GM04504 (cell line): ENCODE measurements at places on chromosomes 3 and 15.
A peak's percentile ranks its signal among the peaks of the same experiment; 100 is the strongest.

DNA sequence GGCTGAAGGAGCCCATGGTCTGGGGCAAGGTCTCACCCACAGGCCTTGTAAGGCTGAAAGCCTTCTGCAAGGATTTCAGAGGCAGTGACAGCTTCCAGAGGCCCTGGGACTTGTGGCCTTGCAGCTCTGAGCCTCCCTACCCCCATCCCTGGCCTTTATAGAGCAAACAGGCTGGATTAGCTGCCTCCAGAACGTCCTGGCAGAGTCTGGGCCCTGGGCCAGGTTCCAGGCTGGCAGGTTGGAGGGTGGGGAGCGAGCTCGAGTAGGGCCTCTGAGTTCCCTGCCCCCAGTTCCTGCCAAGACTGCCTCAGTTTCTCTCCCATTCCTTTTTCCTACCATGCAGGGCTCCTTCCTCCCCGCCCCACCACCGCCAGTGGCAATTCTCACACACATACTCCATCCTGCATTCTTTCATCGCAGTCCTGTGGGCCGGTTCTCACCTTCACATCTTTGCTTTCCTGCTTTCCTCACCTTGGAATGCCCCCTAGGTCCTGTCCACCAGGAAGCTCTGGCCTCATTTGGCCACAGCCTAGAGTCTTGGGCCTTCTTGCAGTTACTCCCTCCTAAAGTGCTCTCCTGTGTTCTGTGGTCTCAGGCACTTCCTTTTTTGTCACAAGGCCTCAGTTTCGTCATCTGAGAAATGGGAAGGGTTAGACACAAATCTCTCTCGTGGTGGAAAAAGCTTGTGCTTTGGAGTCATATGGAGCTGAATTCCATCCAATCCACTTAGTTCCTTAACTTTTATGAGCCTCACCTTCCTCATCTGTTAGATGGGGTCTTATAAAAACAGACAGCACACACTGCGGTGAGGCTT lies 2.7 kb downstream of the LMAN1L start:
- no peak for DNase-seq

DNA sequence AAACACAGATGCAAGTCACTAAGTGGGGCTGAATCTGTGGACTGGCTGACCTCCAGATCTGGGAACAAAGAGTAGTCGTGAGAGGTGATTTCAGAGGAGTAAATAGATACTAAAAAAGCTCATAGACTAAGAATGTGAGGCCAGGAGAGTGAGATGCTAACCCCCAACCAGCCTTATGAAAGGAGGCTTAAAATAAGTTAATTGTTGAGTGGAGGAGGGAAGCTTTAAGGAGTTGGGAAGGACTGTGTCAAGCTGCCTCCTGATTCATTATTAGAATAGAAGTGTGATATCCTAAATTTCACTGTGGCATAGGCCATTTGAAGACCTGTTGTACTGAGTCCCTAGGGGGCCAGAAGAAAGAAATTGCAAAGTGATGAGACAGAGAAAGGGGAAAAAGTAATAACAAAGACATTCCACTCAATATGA lies 107.6 kb downstream of the RBPMS2 start:
- peak; percentile 20 for DNase-seq

GRCh38 chr3:46399098-46399497 lies 7.8 kb downstream of the CCR5AS start:
- no peak for DNase-seq

GRCh38 chr15:77085297-77085696 lies 14.4 kb upstream of the TSPAN3 start:
- peak; percentile 50 for DNase-seq

GRCh38 chr3:193271101-193271840 lies 30.2 kb downstream of the PLAAT1 start:
- DNase-seq, result no peak

GRCh38 chr15:92324101-92324963 lies 69.3 kb upstream of the ST8SIA2 start:
- DNase-seq, result no peak

DNA sequence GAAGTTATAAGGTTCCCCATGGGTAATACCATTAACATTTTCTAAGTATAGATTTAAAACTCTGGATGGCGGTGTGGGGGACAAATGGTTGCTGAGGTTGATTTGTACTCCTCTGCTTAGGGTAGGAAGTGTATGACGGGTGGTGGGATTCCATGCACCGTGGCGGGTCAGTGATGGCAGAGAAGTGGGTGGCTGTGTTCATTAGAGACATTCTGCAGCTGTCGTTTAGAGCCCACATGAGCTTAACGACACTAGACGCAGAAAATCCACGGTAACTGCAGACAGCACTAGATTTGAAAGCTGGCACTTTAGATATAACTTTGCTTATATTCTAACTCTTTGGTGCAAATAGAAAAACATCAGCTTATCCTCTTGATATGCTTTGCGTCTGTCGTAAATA lies 37.5 kb downstream of the SGO1 start:
- no peak for DNase-seq

GRCh38 chr3:14689247-14689980 lies 14.5 kb downstream of the C3orf20 start:
- DNase-seq, result no peak

DNA sequence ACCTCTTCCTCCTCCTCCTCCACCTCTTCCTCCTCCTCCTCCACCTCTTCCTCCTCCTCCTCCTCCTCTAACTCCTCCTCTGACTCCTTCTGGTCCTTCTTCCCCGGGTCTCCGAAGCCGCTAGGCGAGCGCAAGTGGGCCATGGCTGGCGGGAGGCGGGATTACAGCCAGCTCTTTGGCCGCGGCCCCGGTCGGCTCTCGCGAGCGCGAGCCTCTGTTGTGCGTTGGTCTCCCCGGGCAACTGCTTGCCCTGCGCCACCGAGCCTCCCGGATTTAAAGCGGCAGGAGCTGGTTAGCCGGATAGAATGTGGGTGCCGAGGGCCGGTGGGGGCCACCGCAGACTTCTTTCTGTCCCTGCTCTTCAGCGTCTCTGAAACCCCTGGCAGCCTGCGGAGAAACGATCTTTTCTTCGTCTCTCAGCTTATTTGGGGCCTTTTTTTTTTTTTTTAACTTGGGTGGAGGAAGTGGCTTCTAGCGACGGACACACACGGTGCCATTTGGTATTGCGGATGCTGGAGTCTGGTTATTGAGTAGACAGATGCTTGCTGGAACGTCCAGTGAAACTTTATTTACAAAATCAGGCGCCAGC lies at the start of gene ERICH6:
TSS of gene ERICH6 (minus strand) at position 165 of the 589 bp plus-strand sequence. CDS start at position 143, 22 bp downstream.
- peak; percentile 78 for DNase-seq

DNA sequence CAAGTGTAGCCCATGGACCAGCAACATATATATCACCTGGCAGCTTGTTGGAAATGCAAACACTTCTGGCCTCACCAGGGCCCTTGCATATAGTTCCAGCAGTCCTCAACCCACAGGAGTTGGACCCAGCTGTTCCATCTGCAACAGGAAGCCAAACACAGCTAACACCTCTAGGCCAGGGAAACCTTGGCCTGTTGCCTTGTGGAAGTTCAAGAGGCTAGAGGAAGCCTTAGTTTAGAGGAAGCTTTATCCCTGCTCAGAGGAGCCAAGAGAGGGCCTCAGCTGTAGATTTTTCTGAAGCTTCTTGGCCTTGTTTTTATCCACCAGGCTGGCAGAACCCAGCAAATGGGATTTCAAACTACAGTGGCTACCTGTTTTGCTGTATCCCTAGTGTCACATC lies 11.4 kb downstream of the FHIT start:
- DNase-seq, result no peak

- DNase-seq, result no peak
These were observed 2.8 kb downstream of the VIPR1 start for GRCh38 chr3:42505128-42505848.

DNA sequence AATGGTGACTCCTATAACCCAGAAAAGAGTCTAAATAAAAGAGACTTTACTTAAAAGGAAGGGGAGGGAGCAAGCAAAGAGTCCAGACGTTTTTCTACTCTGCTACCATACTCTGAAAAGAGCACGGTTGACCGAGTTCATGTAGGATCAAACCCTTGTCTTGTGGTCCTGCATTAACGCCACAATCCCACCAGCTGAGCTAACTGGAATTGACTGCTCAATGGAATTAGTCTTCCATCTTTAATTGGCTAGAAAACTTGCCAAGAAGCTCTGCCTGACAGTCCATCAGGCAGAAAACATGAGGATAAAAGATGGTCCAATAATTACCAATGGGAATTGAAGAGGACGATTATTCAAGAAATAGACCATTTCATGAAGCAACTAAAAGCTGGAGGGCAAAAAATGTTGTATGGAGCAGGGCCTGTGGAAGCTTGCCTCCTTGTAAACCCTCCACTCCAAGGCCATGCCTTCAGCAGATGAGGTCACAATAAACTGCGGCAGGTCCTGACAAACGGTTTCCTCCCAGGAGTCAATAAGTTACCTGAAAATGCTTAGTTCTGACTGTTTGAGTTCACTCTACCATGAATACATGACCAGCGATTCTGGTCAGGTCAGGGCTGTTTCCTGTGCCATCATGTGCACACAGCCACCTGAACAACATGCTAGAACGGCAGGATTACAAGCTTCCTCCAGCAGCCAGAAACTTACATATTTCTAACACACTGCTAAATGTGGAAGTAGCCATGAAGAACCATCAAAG lies 35.6 kb upstream of the ARHGEF3 start:
- no peak for DNase-seq

- no peak for DNase-seq
These were observed 310.0 kb downstream of the SHQ1 start for GRCh38 chr3:72538070-72538745.

DNA sequence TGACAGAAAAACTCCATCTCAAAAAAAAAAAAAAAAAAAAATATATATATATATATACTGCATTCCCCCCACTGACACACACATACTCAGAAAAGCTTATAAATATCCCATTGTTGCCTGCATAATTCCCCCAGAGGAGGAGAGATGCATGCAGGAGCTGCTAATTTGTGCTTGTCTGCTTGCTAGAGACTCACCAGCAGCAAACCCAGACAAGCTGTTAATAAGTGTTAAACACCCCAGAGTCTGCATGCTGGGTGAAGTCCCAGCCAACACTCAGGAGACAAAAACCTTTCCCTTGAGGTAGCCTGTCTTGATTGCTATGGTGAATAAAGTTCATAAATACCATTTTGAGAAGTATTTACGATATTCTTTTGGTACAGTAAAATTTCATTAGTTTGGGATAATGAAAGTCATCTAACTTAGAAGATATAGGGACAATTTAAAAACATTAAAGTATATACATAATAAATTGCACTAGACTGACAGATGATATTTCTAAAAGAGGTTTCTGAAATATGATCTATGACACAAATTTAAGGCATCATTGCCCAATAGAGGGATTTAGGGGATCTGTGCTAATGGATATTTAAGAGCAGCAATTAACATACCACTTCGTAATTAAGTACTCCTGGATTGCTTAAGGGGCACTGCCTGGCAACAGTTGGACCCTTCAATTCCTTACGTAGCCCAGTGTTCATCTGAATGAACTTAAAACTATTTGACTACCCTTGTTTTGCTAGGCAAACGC lies 400.0 kb upstream of the C2CD4B start:
- DNase-seq, result no peak

- no peak for DNase-seq
These were observed 240.6 kb downstream of the OTOL1 start for GRCh38 chr3:161737171-161737570.

DNA sequence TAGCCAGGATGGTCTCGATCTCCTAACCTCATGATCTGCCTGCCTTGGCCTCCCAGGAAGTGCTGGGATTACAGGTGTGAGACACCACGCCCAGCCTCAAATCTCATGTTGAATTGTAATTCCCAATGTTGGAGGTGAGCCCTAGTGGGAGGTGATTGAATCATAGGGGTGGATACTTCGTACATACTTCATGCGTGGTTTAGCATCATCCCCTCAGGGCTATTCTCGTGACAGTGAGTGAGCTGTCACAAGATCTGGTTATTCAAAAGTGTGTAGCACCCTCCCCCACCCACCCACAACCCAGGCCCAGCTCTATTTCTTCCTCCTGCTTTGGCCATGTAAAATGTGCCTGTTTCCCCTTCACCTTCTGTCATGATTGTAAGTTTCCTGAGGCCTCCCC lies 236.9 kb upstream of the IL12A start:
- no peak for DNase-seq

DNA sequence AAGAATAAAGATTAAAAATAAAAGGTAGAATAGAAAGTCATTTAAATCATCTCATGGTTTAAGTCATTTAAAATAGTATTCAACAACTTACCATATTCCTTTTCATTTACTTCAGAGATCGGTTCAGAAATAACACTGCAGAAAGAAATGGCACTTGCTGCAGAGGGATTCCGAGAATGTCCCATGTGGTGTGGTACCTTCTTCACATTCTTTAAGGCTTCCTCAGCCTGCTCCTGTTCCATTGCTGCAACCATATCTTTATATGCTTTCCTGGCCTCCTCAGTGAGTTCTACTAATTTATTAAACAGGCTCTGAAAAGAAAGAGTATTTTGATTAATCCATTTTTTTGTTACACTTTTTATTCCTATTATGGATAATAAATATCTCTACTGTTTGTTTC lies 32.6 kb upstream of the SHC4 start:
- no peak for DNase-seq

GRCh38 chr3:72559385-72559784 lies 288.9 kb downstream of the SHQ1 start:
- no peak for DNase-seq

- DNase-seq, result no peak
These were observed 478 bp downstream of the BNC1 start for GRCh38 chr15:83283813-83284558.

DNA sequence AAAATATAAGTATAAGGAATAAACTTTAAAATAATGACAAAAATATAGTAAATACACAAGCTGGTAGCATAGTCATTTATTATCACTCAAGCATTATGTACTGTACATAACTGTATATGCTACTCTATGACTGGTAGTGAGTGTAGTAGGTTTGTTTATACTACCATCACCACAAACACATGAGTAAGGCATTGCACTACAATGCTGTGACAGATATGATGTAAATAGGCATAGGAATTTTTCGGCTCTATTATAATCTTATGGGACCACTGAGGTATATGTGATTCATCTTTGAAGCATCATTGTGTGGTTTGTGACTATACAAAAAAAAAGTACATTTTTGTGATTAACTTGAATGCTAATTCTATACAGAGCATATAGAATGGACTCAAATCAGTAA lies 35.3 kb upstream of the FBN1 start:
- DNase-seq, result no peak

GRCh38 chr3:78970656-78971055 lies 797.1 kb downstream of the ROBO1 start:
- DNase-seq, result no peak
